ENCODE measurements at places on chromosomes 5 and 9. TPM values are rescaled to one million over a fixed set of nuclear protein-coding genes. Genes with fewer than 3 reads are reported as not detected.

Gene PAEP
- not detected for total RNA-seq

Gene FUT7
- total RNA-seq = not detected

Gene RLN2
- total RNA-seq = not detected

Gene TAF11L14
- total RNA-seq = not detected

Gene SLC34A3
- total RNA-seq = not detected

Gene PDE6A
- total RNA-seq = not detected

Gene NPR3
- total RNA-seq = 74.7 TPM

Gene SPATA31D4
- total RNA-seq = not detected

Gene MOB3B
- 0.16 TPM for total RNA-seq

Gene ENHO
- total RNA-seq = 0.26 TPM

Gene IFNA2
- total RNA-seq = not detected

Gene DNAJC18
- total RNA-seq = 9.8 TPM

Gene PCDHA13
- 0.16 TPM for total RNA-seq

Gene FOXD1
- total RNA-seq = 3.3 TPM

Gene ADAMTS12
- total RNA-seq = 9.8 TPM

Gene EMB
- 4.3 TPM for total RNA-seq

Gene BTNL8
- total RNA-seq = not detected

Gene TXN
- total RNA-seq = 479 TPM

Gene UGT3A2
- total RNA-seq = not detected

Measured in bronchial smooth muscle cell (primary cell).